Activated naive CD8-positive, alpha-beta T cell treated with anti-CD3 and anti-CD28 coated beads, Interleukin-2, amount 50 U/mL, for 24 hours (primary cell): ENCODE measurements at places on chromosomes 5 and 9.

- DNase-seq: no peak
Measured at GRCh38 chr5:157890836-157891597, 32.1 kb upstream of the CLINT1 start.

GRCh38 chr9:113614843-113615648 is 151.5 kb downstream of the RGS3 start:
- DNase-seq: peak; percentile 49

DNA sequence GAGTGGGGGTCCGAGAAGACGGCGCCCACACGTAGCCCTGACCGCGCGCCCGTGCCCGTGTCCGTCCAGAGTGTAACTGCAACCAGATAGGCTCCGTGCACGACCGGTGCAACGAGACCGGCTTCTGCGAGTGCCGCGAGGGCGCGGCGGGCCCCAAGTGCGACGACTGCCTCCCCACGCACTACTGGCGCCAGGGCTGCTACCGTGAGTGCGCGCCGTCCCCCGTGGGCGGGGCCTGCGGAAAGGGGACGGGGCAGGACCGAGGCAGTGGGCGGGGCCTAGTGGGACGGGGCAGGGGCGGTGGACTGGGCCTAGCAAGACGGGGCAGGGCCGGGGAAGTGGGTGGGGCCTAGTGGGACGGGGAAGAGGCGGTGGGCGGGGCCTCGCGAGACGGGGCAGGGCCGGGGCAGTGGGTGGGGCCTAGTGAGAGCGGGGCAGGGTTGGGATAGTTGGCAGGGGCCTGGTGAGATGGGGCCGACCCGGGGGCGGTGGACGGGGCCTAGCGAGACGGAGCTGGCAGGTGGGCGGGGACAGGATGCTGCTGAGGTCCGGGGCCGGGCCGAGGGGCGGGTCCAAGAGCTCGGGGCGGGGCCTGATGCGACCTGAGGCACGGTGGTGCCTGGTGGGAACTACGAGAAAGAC is 79.1 kb downstream of the NTNG2 start:
- DNase-seq: peak; percentile 99

GRCh38 chr9:129204840-129205239 is 26.8 kb upstream of the IER5L start:
- DNase-seq: no peak

DNA sequence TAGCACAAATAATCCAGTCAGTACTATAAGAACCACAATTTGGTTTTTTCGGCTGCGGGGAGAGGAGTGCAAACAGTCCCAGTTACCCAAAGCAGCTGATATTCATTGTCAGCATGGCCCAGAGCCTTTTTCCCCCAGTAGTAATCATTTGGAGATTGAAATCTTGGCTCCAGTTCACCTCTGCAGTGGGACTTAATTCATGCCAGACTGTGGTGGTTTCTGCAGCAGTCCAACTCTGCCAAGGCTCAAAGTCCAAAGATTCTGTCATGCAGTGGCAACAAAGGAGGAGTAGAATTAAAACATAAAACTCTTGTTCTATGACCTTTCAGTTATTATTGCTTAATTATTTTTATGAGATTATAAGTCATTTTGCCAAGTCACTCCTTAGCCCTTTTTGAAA is 25.0 kb upstream of the TRIM36 start:
- DNase-seq: no peak

DNA sequence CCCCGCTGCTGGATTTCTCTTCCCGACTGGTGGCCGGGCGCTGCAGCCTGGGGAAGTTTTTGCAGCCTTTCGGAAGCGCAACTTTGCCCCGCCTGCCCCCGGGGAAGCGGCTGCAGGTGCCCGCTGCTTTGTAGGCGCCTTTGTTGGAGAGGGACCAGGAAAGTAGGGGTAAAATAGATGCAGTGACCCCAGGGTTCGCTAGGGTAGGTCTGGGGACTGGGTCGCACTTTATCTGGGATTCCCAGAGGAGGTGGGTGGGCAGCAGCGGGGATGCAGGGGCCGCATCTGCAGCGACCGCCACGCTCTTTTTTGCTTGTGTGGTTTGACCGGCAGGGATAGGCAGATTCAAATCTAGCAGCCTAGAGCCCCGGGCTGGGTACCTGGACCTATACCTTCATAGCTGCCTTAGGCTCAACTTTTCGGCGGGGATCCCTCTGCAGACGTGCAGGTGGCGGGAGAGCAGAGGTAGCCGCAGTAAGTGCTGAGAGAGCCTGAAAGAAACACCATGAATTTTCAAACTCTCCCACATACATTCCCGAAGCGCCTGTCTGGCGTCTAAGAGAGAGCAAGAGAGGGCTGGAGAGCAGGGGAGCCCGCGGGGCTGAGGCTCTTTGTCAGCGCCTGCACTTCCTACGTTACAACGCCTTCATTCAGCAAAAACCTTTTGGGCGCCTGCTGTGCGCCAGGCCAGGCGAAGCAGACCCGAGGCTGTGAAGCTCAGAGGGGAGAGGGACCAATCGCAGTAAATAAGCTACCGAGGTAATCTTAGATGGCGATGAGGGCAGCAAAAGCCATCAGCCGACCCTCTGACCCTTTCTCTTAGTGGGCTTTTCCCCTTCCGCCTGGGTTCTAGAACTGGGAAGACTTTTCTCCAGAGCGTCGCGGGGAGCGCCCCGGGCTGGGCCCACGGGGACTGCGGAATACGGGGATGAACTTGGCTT is 642 bp downstream of the SV2C start:
- DNase-seq: peak; percentile 16

DNA sequence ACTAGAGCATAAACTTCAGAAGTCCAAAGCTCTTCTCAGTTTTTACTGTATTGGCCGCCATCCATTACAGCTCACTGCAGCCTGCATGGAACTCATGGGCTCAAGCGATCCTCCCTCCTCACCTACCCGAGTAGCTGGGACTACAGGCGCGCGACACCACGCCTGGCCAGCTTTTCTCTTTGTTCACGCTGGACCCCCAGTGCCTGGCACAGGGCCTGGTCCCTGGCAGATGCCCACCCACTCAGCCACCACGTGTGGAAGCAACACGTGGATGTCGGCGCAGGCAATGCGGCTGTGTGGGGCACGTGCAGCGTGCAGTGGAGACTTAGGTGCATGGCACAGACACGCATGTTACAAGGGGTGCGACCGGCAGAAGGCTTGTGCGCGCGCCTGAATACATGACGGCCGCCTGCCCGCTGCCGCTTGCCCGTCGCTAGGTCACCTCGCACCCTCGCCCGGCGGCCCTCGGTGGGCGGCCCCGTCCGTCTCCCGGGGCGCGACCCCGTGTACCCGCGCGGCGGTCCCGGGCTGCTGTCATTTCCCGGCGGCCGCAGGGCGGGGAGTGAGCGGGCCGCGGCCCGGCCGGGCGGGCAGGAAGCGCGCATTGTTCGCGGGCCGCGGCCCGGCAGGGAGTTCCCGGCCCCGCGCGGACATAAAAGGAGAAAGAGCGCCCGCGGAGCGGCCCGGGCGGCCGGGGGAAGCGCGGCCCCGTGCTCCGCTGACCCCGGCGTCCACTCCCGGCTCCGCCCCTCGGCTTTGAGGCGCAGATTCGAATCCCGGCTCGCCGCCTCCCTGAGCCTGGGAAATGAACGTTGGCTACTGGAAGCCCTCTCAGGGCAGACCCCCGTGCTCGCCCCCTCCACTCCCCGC is 24.1 kb upstream of the PTGS1 start:
- DNase-seq: peak; percentile 16

GRCh38 chr5:79853676-79854418 is 137.2 kb downstream of the MTX3 start:
- DNase-seq: peak; percentile 34

DNA sequence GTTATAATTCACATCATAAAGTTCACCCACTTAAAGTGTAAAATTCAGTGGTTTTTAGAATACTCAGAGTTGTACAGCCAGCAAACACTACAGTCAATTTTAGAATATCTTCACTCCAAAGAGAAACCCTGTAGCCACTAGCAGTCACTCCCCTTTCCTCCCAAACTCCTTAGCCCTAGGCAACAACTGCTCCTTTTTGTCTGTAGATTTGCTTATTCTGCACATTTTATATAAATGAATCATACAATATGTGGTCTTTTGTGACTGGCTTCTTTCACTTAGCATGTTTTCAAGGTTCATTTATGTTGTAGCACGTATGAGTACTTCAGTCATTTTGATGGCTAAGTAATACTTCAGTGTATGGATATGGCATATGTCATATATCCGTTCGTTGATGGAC is 38.7 kb downstream of the TGFBR1 start:
- DNase-seq: no peak

- DNase-seq: no peak
Measured at GRCh38 chr5:139404484-139404840, 573 bp upstream of the SPATA24 start.

GRCh38 chr5:36875051-36875789 is 1.3 kb upstream of the NIPBL start:
- DNase-seq: peak; percentile 65

DNA sequence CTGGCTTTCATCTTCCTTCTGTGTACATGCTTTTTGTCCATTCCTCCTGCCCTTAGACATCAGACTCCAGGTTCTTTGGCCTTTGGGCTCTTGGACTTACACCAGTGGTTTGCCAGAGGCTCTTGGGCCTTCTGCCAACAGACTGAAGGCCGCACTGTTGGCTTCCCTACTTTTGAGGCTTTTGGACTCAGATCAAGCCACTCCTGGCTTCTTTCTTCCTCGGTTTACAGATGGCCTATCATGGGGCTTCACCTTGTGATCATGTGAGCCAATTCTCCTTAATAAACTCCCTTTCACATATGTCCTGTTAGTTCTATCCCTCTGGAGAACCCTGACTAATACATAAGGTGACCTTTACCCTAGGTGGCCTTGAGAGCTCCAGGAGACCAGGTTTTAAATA is 189.1 kb upstream of the CCNG1 start:
- DNase-seq: no peak

GRCh38 chr5:124453221-124454051 is 293.0 kb downstream of the ZNF608 start:
- DNase-seq: peak; percentile 6

DNA sequence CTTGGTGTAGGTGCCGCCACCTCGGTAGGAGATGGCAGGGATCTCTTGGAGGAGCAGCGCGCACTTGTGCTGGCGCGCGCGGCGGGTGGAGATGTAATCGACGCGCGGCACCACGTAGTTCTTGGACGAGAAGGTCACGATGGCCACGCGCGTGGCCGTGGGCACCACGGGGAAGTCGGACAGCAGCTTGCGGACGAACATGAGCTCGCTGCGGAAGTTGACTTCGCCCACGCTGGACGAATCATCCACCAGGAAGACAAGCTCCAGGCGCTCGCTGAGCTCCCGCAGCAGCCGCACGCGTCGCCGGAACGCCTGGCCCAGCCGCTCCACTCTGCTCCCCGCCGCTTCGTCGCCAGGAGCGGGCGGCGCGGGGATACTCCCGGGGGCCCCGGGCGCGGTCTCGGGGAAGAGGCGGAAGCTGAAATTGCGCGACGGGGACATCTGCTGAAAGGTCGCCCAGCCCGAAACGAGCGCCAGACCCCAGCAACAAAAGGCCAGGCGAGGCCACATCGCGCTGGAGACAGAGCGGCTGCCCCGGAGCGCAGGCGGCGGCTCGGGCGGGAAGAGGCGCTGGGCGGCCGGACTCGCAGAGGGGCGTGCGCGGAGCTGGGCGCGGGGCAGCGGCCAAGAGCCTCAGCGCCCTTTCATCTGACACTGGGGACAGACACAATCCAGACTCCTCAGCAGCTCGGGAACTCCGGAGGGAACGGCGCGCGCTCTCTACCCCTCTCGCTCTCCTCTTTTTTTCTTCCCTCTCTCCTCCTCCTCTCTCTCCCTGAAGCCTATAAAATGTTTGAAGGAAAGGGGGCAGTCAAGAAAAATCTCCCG is at the start of gene SVEP1:
Gene SVEP1, minus strand, starts transcription at position 708 of the 828 bp plus-strand sequence. Its CDS starts 198 bp downstream, at position 510.
- DNase-seq: no peak

DNA sequence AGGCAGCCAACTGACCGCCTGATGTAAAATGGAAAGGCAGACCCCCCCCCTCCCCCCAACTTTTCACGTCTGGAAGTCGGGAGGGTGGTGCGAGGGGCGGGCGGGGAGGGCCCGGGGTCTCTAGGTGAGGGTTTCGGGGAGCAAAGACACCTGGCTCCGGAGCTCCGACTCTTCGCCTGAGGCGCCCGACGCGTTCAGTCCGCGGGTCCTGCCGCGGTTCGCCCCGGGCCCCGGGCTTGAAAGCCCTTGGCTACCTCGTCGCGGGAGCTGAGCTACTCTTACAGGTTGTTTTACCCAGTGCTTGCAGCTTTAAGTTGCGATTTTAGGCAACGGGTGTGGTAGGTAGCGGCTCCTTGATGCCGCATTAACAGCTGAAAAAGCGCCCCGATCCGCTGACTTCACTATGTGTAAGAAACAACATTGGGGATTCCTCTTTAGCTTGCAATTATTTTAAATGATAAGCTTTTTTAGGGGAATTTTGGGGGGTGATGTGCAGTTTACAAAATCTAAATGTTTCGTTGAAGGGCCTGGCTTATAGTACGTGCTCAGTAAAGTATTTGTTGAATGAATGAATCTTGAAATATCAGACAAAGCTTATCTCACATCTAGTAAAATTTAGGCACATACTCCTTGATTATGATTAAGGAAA is 722 bp downstream of the CDC42SE2 start:
- DNase-seq: peak; percentile 51

DNA sequence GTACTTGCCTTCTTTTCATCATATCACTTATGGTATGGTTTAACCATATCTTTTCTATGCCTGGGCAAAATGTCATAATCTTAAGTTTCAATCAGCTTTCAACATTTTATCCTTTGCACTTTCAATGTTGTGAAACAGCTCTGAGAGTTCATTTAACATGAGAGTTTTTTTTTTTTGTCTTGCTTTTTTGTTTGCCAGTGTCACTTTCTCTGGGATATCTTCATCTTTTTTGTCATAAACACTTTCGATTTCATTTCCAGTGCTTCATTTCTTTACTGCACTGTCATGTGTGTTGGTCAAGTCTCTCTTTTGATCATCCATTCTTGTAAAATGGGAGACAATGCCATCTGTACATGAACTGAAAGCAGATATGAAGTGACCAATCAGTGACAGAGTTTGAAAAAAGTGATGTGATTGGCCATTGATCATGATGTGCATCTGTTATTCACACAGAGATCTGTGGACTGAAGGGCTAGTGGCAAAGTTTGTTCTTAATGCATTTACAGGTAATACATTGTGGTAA is 7.5 kb upstream of the POU5F2 start:
- DNase-seq: no peak

DNA sequence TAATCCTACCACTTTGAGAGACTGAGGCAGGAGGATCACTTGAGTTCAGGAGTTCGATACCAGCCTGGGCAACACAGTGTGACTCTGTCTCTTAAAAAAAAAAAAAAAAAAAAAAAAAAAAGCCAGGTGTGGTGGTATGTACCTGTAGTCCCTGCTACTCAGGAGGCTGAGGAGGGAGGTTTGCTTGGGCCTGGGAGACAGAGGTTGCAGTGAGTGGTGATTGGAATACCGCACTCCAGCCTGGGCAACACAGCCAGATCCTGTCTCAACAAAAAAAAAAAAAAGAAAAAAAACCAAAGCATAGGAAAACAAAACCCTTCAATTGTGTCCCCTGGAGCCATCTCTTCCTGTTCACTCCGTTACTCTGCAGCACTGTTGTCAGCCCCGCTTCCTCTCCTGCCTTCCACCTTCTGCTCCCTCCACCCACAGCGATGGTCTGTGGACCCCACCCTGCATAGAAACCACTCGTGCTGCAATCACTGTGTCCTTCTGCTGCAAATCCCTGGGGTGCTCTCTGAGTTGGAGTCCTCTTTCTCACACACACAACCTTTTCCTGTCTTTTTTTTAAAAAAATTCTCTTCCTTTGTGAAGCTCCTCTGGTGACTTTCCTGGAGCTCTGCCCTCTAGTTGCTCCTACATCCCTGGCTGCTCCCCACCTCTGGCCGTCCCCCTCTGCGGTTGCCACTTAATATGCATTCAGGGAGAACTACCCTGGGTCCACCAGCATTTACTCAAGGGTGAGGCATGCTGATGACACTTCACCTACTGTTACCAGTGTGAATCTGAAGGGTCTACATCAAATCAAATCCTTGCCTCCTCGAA is 22.2 kb downstream of the CCT5 start:
- no peak for DNase-seq

- no peak for DNase-seq
Measured at GRCh38 chr9:117000196-117000723, 313.2 kb downstream of the TRIM32 start.
